ENCODE measurements at places on chromosomes 12 and 14. TPM values are rescaled to one million over a fixed set of nuclear protein-coding genes. Genes with fewer than 3 reads are reported as not detected.

The KRT78 gene
- total RNA-seq = not detected

The MPHOSPH9 gene
- 62.4 TPM for total RNA-seq

The SLC25A47 gene
- not detected for total RNA-seq

The WBP11 gene
- 14.1 TPM for total RNA-seq

The OVCH1 gene
- total RNA-seq = not detected

The SMAGP gene
- 30.5 TPM for total RNA-seq

The ANKS1B gene
- total RNA-seq = not detected

The CCDC38 gene
- total RNA-seq = not detected

The KRT7 gene
- total RNA-seq = 9.2 TPM

The SCNN1A gene
- total RNA-seq = 0.67 TPM

The CIDEB gene
- 1.3 TPM for total RNA-seq

Data from bronchus fibroblast of lung (primary cell).